ENCODE measurements at places on chromosomes 12 and 14. TPM values are rescaled to one million over a fixed set of nuclear protein-coding genes. Genes with fewer than 3 reads are reported as not detected.

- DNase-seq = peak; percentile 46
These were observed 12.3 kb upstream of the PARP11 start for GRCh38 chr12:3885277-3886094.

- no peak for DNase-seq
These were observed 74.6 kb upstream of the BCL11B start for GRCh38 chr14:99346470-99347080.

- DNase-seq = no peak
These were observed 36.9 kb upstream of the TTC7B start for GRCh38 chr14:90853116-90853515.

DNA sequence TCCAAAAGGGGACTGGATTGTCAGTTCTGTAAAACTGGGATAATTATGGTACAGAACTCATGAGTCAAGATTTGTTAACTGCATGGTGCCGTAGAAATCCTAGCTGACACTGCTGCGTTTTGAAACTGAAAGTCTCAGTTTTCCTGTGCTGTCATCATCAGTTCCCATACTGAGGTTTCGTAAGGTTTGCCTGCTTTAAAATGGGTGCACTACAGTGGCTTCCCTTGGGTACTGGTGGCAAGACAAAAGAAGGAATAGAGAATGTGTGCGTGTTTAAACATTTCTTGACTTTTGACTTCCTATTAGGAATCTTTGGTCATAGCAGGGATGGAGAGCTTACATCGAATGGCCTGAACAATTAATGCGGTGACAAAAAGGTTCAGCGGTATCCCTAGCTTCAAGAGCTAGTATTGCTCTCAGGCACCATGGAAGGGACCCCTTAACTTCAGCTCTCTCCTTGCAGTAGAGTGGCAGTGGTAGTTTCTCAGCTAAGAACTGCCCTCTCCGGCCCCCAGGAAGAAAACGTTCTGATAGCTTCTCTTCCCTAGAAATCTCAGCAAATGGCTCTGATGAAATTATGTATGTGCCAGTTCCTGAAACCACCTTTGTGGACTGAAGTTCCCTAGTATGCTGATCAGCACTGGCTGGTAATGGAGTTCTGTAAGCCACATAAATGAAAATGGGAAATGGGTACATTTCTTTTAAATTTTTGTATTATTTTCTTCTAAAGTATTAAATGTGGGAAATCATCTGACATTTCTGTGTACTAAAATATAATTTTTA lies 28.9 kb downstream of the ANO6 start:
- DNase-seq = no peak

- DNase-seq = no peak
These were observed 48.7 kb upstream of the MAX start for GRCh38 chr14:65150898-65151608.

PA2G4 gene
- total RNA-seq = 226 TPM

TMEM121 gene
- 6.3 TPM for total RNA-seq

DACT1 gene
- total RNA-seq = 15.1 TPM

Data from activated T-cell treated with anti-CD3 and anti-CD28 coated beads, Interleukin-2, amount 50 U/mL, for 72 hours (primary cell).